ENCODE measurements at places on chromosomes 13 and 19.

GRCh38 chr13:113420833-113421600 lies 32.3 kb downstream of the ADPRHL1 start:
- DNase-seq: no peak

- DNase-seq: no peak
Observed at GRCh38 chr13:91151921-91152320, 195.6 kb upstream of the MIR17HG start.

- DNase-seq: no peak
Observed at GRCh38 chr13:24203273-24203672, 42.8 kb downstream of the SPATA13 start.

GRCh38 chr19:48714759-48715675 lies 4.5 kb downstream of the MAMSTR start:
- no peak for DNase-seq

GRCh38 chr19:40244579-40245317 lies 18.3 kb upstream of the CCNP start:
- no peak for DNase-seq

GRCh38 chr13:69461397-69461796 lies 646.2 kb upstream of the ATXN8OS start:
- no peak for DNase-seq

GRCh38 chr13:76991432-76991795 lies 467 bp upstream of the CLN5 start:
- DNase-seq: no peak

GRCh38 chr13:99374169-99374991 lies 67.2 kb upstream of the GPR183 start:
- no peak for DNase-seq

DNA sequence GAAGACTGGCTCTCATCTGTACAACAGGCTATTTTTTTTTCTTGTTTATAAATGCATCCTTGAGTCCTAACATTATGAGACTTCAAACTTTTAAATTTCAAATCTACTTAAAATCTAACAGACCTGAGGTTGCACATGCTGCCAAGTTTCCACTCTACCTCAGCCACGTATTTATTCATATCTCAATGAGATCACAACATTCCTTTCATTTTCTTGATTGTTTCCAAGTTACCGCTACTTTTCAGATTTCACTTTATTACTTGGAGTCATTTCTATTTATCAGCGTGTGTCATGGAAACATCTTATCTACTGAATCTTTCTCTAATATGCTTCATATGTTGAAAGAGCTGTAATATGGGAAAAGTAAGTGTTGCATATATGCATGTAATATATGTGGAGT lies 1257.5 kb upstream of the ATXN8OS start:
- DNase-seq: no peak

GRCh38 chr19:11323601-11324078 lies 15.8 kb downstream of the RAB3D start:
- DNase-seq: no peak

DNA sequence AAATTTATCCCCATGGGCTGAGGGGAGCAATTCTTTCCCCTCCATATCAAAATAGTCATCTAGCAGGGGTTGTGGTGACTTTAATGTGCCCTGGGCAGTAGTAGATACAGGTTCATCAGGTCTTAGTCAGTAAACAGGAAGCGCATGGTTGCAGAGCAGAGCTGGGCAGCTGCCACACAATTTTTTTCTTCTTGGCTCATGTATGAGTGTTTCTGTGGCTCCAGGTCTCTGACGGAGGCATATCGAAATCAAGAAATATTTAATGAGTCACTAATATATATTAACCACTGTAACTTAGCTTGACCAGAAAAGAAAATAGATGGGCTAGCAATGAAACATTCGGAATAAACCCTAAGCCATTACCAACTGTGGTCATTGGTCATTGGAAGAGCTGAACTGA lies 68.4 kb upstream of the UBL3 start:
- no peak for DNase-seq

DNA sequence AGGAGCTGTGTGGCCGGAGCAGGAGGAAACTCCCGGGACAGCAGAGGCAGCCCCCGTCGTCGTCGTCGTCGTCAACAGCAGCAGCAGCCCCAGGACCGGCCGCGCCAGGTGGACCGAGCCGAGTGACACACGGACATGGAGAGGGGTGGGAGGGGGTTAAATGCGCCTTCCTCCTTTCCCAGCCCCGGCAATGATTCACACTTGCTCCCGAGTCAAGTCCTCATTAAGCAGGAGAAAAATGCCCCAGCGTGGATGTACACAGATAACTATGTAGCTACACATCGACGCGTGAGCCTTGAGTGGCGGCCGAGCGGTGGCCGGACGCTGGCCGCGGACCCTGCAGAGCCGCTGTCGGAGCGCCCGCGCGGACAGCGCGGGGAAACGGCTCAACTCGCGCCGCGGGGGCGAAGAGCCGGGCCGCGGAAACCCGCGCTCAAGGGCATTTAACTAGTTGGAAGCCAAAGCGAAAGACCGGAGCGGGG lies 645 bp downstream of the UBL3 start:
- peak; percentile 71 for DNase-seq

GRCh38 chr13:31168166-31168565 lies 6.5 kb upstream of the HSPH1 start:
- DNase-seq: no peak

DNA sequence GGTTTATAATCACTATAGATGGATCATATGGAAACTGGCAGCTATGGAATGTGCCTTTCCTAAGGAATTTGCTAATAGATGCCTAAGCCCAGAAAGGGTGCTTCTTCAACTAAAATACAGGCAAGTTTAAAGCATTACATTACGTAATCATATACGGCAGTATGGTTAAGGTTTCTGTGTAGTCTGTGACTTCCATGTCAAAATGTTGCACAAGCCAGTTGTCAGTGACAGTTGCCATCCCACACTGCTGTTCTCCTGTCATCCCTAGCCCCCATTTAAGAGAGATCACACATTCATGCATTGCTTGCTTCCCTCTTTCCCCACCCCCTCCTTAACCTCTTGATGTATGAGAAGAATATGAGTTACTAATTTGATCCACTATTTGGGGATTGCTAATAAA lies 47.3 kb downstream of the BRCA2 start:
- DNase-seq: no peak

DNA sequence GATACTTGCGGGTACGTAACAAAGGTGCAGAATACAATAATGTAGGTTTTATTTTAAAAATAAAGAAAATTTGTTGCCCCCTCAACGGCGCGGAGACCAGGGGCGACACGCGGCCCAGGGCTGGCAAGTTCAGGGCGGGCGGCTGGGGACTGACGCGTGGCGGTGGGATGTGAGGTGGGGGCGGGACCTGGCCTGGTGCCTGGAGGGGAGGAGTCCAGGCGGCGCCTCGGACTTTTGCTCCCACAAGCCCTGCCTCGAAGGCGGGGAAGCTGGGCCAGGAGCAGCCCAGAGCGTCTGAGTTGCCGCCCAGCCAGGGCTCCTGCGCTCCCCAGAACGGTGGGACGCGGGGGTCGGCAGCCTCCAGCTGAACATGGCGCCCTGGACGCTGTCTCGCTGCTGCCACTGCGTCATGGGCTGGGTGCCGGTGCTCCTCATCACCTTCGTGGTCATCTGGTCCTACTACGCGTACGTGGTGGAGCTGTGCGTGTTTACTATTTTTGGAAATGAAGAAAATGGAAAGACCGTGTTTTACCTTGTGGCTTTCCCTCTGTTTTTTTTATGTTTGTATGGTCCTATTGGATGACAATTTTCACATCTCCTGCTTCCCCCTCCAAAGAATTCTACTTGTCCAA lies 1122.8 kb upstream of the ATXN8OS start:
- DNase-seq: no peak

Data from SJSA1 (cell line).